ENCODE measurements at places on chromosomes 12 and 14. TPM values are rescaled to one million over a fixed set of nuclear protein-coding genes. Genes with fewer than 3 reads are reported as not detected.

The SCN8A gene
- total RNA-seq, result 1.5 TPM

The SDSL gene
- 2.9 TPM for total RNA-seq

The CAPZA3 gene
- total RNA-seq, result not detected

GRCh38 chr12:107467716-107468115, 217.9 kb upstream of the PWP1 start:
- no peak for DNase-seq

DNA sequence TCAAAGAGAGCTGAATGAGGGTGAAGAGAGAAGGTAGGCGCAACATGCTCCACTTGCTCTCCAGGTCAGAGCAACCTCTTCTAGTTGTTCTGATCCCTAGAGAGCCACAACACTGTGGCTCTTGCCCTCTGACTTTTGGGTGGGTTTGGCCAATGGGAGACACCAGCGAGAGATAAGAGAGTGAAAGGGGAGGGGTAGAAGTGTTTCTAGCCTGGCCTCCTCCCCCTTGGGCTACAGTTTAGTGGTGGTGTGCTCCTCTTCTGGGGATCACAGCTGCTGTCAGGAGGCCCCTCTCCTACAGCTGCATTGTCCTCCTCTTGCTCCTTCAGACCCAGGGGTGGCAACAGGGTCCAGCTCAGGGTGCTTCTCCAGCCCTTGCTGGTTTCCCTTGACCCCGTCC, 454.8 kb downstream of the FUT8 start:
- DNase-seq, result no peak

DNA sequence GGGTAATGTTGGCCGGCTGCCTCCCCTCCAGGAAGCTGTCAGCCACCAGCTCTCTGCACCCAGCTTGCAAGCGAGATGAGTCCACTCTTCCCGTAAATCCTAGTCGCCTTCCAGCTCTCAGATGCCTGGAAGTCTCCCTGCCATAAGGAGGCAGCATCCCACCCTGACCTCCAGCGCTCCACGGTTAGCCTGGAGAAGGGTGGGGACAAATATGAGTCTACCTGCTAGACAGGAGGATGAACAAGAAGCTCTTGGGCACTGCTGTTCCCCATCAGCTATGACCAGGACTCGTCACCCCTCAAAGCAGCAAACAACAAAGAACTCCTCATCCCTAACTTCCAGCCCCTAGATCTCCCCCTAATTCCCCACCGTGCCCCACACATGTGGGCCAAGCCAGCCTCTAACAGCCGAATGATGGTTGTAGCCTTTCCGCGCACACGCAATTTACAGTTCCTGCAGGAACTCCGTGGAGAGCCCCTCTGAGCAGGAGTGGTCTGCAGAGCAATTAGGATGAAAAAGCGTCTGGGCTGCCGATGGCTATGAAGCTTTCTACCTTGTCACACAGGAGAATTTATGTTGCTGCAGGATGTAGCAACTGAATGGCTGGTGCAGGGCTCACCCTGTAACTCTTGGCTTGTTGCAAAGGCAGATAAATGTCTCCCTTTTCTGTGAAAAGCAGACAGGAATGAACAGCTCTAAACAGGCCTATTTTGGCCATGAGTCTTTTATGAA, 181.4 kb downstream of the GLT1D1 start:
- DNase-seq, result no peak

Data from activated naive CD4-positive, alpha-beta T cell treated with anti-CD3 and anti-CD28 coated beads, Interleukin-2, amount 50 U/mL, for 72 hours (primary cell).